Left lobe of liver (tissue), 2 donors: ENCODE measurements at places on chromosomes 7 and 10.
A peak's percentile ranks its signal among the peaks of the same experiment; 100 is the strongest.

GRCh38 chr7:56091591-56091990 lies 1.2 kb downstream of the PHKG1 start:
- no peak for DNase-seq

DNA sequence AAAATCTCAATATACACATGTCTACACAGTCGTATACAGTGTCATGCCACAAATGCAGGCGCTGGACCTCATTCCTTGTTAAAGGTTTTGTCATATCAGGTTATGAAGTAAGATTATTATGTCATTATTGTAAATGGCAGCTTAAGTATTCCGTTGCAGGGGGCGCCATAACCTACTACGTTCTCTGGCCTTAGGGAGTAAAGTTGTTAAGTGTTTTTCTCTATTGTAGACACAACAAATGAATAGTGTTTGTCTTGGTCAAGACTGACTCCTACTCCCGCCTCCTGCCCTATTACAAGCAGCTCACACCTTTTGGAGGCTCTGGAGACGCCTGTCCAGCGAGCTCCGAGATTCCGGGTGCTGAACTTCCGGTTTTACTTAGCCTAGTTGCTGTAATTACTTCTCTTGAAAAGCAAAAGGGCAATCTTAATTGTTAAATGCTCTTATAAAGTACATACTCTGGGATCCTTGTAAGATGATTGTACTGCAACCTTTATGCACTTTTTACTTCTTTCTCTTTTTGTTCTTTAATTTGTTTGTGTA lies 994 bp downstream of the GATAD1 start:
- peak; percentile 55 for DNase-seq

- DNase-seq = no peak
Observed at GRCh38 chr7:96287132-96287531, 34.8 kb downstream of the SLC25A13 start.

DNA sequence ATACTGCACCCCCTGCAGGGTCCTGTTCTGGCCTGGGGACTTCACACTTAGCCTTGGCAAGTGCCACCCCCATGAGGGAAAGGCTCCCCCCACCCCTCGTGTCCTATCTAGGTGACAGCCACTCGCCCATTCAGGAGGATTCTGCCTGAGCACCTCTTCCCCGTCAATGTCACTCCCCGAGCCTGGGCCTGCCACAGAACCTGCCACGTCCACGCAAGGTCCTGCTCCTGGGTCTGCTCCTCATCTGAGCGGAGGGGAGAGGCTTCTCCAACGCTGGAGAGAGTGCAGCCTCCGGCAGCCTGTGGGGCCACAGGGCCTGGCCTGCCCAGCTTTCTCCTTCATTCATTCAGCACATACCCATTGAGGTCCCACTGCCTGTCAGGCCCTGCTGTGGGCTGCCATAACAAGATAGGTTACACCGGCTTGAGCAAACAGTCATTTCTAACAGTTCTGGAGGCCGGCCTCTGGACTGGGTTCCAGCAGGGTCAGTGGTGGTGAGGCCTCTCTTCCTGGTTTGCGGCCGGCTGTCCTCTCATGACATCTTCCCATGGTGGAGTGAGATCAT lies 92.0 kb upstream of the RET start:
- peak; percentile 38 for DNase-seq

- DNase-seq = no peak
Observed at GRCh38 chr7:100211342-100211780, 8.4 kb upstream of the PVRIG start.

- DNase-seq = no peak
Observed at GRCh38 chr7:129864042-129864441, 88.7 kb downstream of the UBE2H start.

DNA sequence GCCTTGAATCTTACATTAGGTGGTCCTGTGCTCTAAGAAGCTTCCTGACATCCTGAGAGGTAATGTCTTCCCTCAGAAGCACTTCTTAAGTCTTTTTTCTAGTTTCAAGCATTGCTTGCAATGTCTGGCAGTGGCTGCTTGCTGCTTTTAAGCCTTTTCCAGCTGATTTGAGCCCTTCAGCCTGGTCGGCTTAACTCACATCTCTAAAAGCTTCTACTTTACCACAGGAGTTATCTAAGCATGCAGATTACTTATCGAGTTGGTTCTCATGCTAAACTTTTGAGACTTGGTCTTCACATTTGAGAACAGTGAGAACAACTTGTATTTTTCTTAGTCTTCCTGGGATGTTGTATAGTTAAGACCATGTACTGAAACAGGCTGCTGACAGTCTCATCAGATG lies 3.9 kb downstream of the LRMDA start:
- DNase-seq = no peak

DNA sequence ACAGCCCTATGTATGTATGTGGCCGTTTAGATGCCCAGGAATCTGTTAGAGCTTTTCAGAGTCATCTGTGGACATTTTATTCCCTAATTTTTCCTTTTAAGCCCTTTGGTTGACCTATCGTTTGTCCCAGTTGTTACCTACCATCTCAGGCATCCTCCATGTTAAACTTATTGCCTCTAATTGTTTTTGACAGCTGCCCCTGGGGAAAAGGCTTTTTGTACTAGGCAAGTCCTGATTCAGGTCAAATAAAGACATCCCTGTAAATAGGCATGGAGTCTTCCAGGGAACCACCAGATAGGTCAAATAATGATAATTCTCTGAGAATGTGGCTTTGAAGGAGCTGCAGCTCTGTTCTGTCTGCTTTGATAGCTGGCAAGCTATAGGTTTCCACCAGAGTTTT lies 87.7 kb upstream of the CYP26C1 start:
- no peak for DNase-seq
